ENCODE measurements at places on chromosomes 4 and X. TPM values are rescaled to one million over a fixed set of nuclear protein-coding genes. Genes with fewer than 3 reads are reported as not detected.

- DNase-seq, result peak; percentile 22
Measured at GRCh38 chr4:182318256-182318655, 75.1 kb downstream of the TENM3 start.

- DNase-seq, result peak; percentile 71
Measured at GRCh38 chr4:94714365-94715160, 43.2 kb upstream of the BMPR1B start.

GRCh38 chrX:97629597-97629985 lies 745.9 kb downstream of the RPA4 start:
- DNase-seq, result no peak

GRCh38 chr4:133594390-133595207 lies 445.5 kb downstream of the PCDH10 start:
- no peak for DNase-seq

DNA sequence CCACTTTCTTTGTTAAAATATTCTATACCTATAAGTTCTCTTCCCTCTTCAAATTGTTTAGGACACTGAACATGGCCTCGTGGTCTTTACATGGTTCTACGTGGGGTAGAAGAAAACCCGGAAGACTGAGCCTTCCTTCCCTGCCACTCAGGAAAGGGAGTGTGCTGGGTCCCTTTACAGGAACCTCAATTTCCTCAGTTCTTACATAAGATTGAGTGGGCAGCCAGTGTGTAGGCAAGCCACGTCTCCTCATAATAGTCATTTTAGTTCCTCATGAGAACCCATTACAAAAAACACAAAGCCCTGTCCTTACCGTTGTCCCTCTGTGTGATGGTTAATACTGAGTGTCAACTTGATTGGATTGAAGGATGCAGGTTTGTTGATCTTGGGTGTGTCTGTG lies 28.7 kb upstream of the SMIM10L2A start:
- no peak for DNase-seq

DNA sequence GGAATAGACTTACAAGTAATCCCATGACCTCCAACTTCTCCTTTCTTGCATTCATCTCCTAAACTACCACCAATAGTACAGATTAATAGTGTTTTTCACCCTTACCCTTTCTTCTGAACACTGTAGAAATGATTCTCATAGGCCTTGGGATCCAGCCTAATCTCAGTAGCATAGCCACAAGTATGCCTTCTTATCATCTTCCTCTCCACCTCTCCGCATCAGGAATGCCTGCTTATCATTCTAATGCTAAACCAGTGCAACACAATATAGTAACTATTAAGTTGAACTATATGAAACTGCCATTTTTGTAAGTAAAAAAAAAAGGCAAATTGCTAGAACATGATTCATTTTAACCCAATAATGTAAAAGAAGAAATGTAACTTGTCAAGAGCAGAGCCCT lies 79.5 kb upstream of the IL2 start:
- peak; percentile 72 for DNase-seq

DNA sequence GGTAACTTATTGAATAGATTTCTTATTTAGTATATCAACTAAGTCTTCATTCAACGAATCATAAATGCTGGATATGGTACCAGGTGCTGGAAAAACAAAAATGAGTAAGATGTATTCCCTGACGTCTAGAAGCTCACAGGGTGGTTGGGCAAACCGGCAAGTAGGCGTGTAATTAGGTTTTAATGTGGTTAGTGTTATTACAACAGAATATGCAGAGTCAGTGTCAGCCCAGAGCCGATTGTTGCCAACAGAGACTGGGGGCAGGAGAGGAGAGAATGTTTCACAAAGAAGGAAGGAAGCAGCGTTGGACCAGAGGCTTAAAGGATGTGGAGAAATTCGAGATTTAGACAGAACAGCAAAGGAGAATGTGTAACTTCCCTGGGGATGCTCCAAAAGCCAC lies 111.7 kb downstream of the TENM3 start:
- peak; percentile 8 for DNase-seq

DNA sequence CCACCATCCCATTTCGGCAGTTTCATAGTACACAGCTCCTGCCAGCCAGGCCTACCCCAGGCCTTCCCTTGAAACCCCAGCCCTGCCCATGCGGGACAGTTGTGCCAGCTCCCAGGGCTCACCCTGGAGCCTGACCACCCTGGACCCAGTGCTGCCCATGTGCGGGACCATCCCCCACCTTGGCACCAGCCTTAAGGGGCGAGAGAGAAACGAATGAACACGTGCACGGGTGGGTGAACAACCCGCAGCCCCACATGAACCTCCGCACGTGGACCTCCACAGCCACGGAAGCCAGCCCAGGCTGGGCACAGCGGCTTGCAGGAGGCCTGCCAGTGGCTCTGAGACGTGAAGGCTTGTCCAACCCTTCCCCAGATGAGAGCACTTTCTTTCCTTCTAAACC lies 76.0 kb upstream of the MXD4 start:
- DNase-seq, result no peak

DNA sequence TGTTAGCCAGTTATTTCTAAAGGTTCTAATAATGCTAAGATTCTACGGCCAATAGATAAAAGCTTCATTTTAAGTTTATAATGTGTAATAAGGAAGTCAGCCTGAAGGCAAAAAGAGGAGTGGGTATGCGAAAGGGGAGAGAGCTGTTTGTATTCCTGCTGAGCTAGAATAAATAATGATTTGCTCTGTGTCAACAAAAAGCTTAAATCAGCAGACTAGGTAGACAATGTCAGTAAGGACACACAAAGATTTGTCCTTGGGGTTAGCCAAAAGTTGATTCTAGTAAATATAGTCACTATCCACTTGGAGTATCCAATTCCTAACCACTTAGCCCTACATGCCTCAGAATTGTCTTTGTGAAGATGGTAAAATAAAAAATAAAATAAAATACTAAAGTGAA lies 90.3 kb upstream of the GRIA3 start:
- no peak for DNase-seq

TIGD4 gene
- 0.25 TPM for total RNA-seq

DMP1 gene
- total RNA-seq, result not detected
